ENCODE measurements at places on chromosomes 1 and 21. TPM values are rescaled to one million over a fixed set of nuclear protein-coding genes. Genes with fewer than 3 reads are reported as not detected.

ANKRD34A gene
- 0.41 TPM for total RNA-seq

DNA sequence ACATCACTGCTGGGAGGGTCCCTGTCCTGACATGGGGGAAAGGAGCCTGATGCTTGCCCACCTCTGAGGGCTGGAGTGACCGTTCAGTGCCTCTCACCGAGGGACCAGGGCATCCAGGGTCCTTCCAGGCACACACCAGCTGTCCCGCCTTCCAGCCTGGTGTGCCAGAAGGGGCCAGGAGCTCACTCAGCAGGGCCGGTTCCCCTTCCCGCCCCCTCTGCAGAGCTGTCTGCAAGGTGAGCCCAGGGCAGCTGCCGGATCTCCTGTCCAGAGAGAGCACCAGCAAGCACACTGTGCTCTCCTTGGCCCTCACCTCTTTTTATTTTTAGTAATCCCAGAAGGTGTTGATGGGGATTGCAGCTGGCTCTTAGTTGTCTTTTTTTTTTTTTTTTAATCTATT is 16.9 kb downstream of the H6PD start:
- DNase-seq: peak; percentile 39

DNA sequence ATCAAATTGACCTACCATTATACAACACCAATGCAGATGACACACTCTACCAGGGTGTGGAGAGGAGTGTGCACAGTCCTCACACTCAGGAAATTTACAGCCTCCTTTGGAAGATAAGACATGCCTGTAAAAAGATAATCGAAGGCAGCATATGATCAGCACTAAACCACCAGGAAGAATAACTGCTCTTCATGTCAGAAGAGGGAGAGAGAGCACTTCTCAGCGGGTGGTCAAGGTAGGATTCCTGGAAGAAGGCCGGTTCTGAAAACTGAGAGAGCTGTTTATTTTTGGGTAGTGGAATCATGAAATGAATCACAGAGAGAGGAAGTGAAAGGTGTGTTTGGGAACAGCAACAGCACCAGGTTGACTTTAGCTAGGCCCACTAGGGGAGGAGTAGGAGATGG is 14.0 kb upstream of the ZNF697 start:
- no peak for DNase-seq

GRCh38 chr1:86541859-86542258 is 5.0 kb upstream of the CLCA4 start:
- DNase-seq: no peak

OR2G6 gene
- not detected for total RNA-seq

PER3 gene
- 35.6 TPM for total RNA-seq

DNA sequence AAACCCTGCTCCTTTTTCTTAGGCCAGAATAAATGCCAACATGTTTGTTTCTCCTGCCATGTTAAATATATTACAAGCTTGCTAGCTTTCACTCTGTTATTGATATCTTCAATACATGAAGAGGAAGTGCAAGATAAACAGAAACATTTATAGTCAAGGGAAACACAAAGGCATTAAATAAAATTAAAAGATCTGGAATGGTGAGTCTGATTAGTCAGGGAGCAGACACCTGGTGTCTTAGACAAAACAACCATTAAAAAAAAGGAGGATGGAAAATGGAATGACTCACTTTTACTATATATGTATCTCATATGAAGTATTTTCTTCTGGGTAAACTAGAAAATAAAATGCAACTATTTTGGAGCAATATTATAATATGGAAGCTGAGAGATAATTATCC is 123.3 kb downstream of the SMYD3 start:
- no peak for DNase-seq

- no peak for DNase-seq
Measured at GRCh38 chr1:12063141-12064072, at the start of gene TNFRSF8. Gene TNFRSF8 (plus strand): TSS chr1:12063303. CDS start chr1:12063599, 296 bp downstream.

DNA sequence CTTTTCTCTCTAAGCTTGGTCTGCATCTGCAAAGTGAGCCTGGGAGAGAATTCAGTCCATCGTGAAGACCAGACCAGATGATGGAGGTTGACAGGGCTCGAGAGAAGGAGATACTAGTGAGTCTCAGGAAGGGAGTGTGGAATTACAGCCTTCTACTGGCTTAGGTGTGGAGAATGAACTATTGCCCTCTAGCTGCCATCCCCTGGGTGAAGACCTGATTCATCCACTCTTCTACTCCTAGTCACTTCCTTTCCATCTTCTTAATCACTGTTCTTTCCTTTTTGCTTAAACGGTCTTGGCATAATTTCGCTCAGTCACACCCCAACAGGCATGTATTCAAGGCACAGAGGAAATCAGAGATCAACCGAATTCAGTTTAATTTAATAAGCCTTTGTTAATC is 34.0 kb upstream of the HSD17B7 start:
- no peak for DNase-seq

GRCh38 chr1:112040891-112041740 is 51.6 kb upstream of the KCND3 start:
- no peak for DNase-seq

CD2 gene
- 9.8 TPM for total RNA-seq

S100A7A gene
- total RNA-seq: not detected

DNA sequence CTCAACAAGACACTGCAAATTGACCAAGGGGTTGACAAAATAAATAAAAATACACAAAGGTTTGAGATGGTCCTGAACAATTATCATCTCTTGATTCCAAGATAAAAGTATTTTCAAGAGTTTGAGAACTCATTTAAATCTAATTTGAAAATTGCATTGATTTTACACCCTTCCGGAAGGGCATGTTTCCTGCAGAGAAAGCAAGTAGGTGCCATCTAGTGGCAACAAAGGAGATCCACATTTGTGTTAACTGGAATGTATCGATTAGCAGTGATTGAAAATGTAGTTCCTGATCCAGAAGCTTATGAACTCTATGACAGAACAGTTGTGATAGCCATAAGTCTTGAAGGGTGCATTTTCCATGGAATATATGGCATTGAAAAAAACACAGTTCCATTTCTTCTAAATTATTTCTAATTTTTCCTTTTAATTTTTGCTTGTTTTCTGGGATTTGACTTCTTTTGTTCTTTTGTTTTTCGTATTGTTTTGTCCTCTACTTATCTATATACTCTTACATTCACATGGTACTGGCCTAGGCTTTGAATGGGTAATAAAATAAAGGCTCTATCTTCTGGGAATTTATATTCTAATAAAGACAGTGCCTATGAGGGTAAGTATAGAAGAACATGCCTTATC is 143.7 kb downstream of the DNM3 start:
- no peak for DNase-seq

FAM163A gene
- not detected for total RNA-seq

DNA sequence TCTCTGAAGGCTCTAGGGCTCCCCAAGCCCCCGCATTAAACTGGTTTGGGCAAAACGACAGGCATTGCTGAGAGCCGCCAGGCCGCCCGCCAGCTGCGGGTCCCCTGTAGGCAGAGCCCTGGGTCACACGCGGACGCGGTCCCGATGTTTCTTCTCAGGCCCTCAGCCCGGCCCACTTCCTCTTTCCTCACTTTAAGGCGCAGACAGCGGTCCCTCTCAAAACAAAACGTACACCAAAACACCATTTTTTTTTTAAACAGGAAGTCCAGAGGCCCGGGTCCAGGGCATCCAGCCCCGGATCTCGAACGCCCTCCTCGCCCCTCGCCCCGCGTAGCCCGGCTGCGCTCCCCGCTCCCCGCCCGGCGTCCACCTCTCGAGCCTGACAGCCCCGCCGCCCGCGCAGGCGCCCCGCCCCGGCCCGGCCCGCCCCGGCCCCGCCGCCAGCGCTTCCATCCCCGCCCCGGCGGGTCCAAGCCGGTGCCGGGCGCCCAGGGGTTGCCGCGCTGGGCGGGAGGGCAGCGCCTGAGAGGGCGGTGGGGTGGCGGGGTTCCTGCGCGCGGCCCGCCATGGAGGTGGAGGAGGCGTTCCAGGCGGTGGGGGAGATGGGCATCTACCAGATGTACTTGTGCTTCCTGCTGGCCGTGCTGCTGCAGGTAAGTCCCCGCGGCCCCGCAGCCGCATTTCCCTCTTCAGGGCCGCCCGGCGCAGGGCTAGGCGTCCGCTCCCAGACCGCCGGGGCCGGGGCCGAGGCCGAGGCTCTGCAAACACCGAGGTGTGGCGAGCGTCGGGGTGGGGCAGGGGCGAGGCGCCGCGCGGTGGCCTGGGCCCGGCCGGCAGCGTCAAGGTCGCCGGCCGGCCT is at the start of gene SLC22A15:
TSS of gene SLC22A15 (plus strand) at position 452 of the 859 bp plus-strand sequence. CDS start at position 567, 115 bp downstream.
- DNase-seq: peak; percentile 91

DNA sequence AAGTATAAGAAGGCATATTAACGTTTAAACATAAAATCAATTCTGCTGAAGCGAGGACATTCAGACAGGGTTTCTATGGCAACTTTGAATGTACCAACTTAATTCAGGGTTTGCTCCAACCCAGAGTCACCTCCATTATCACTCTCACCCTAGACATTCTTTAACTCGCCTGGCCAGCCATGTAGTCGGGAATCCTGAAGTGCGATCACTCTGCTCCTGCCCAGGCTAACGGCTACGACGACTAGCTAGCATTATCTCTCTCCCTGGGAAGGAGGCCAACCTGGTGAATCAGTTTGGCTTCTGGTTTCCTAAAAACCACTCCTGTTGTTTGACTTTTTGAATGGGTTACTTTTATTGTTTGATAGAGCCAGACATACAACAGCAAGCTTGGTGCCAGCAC is 38.9 kb upstream of the ZBTB18 start:
- no peak for DNase-seq

TMPRSS15 gene
- total RNA-seq: not detected
